ENCODE measurements at places on chromosomes 4 and X.

DNA sequence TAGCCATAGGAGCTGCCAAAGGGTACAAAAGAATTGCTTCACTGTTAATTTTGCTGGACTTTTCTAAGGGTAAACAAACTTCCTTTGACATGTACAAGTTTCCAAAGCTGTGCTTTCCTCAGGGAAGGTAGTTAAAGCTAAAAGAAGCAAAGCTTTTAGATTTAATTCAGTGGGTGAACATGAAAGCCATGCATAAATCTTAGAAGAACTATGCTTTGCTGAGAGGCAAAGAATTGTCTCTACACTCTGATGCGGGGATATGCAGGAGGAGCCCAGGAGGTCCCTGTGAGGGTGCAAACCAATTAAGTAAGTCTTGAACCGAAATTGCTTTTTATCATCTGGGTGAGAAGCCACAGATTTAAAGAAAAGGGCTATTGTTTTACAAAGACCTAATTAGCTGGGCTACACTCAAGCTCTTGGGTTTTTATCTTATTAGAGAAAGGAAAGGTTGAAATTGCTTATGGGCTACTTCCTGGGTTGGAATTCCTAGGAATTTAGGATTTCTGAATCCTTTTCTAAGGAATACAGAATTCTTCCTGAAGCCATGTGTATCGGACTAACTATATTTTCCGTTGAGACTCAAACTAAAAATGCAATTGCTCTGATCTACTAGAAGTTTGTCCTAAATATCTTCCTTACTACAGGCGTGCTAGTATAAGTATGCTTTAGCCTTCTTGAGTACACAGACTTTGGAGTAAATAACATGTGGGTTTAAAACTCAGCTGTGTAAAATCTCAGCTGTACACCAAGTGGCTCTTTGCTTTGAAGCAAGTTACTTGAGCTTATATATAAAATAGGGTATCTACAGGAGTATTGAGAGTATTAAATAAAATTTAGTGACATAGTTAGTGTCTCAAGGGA, 188.4 kb upstream of the ANK2 start:
- no peak for DNase-seq

DNA sequence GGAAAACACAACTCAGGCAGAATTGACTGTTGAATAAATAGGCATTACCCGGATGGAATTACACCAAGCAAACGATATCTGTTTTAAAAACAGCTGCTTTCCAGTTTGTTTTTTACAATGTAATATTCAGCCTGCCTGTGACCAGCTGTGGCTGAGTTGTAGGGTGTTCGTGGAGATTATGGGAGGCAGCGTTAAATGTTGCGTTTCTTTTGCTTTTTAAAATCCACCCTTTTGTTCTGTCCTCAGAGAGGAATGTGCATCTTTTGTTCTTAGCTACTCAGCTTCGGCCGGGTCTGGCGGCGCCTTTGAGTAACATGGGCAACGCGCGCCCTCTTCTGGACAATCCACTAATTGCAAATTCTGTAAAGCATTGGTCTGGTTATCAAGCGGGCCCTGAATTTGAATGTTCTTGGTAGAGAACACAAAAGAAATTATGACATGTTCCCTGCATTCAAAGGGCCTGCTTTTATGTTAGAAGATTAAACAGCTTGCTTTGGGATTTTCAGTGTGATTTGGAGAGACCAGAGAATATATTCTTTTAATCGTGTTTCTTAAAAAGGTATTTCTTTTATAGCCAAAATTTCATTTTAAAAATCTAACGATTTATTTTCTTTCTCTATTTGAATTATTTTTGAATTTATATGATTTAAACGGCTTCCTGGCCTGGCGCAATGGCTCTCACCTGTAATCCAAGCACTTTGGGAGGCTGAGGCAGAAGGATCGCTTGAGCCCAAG, 76.3 kb upstream of the TRIM2 start:
- DNase-seq = peak; percentile 88

- DNase-seq = no peak
Measured at GRCh38 chr4:155787113-155787710, 28.4 kb downstream of the GUCY1B1 start.

- peak; percentile 12 for DNase-seq
Measured at GRCh38 chrX:33379839-33380238, 168.5 kb upstream of the DMD start.

- no peak for DNase-seq
Measured at GRCh38 chr4:123600987-123601904, 204.7 kb downstream of the SPRY1 start.

DNA sequence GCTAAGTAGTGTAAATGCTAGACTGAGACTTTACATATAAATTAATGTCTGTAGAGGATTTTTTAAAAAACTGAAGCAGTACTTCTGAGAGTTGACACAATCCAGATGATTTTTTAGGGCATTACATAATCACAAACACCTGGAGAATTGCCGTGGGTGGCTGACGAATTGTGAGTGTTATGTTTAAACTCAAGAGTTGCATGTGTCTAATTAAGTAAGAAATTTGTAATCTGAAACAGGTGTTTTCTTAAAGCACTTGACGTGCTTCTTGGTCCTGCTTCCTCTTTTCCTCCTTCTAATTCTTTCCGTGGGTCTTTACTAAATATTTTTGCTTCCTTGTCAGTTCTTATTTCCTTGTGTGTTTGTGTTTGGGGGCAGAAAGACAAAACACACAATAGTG, 27.8 kb downstream of the PIR start:
- no peak for DNase-seq

- no peak for DNase-seq
Measured at GRCh38 chr4:41454423-41454822, 83.5 kb upstream of the LIMCH1 start.

DNA sequence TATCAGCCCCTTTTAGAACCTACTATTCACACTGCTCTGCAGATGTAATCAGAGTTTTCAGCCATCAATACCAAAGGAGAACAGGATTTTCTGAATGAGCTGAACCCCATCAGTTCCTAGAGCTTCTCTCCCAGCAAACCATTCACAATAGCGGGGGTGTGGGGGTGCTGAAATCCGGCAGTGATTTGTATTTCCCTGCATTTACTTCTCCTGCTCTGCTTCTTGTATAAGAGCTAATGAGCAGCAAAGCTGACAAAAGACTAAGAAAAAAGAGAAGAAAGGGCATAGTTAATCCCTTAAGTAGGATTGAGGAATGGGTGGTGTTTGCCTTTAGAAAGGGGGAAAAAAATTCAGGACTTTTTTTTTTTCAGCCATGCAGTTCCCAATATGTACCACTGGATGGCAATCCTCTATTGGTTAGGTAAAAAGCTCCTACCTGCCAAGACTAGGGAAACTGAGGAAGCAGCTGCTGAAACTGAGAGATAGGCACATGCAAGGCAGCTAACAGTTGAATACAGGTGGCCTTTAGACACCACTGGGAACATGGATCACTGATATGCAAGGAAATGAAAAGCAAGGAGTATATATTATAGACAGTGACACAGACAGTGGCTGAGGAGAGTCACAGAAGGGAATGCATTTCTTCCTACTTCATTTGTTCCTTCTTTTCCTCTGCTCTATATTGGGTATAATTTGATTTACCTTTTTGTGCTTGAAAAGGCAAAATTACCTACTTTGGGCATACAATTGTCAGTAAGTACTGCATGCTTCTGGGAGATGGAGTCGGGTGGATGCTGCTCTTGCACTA, 217.9 kb downstream of the HS6ST2 start:
- DNase-seq = no peak

GRCh38 chr4:187387739-187388138, 607.8 kb upstream of the ZFP42 start:
- DNase-seq = no peak

GRCh38 chr4:40890764-40891163, 141.0 kb downstream of the NSUN7 start:
- no peak for DNase-seq

DNA sequence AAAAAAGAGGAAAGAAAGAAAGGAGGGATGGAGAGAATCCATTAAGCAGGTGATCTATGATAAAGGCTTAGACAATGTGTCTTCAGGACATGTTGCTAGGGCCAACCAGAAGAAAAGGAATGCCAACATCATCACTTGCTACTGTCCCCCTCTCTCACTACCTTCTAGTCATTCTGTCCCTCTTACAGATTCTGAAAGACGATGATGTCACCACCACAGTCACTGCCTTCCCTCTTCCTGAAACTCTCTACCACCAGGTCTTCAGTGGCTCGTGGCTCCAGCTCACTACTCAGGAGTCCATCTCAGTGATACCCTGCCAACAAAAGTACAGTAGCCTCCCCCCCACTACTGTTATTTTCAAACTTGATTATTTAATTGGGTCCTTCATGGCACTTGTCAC, 64.0 kb downstream of the KCNIP4 start:
- DNase-seq = no peak

- DNase-seq = no peak
Measured at GRCh38 chrX:112266136-112266535, 183.6 kb upstream of the TRPC5 start.

- DNase-seq = no peak
Measured at GRCh38 chr4:77093401-77093800, 17.6 kb upstream of the CCNI start.

DNA sequence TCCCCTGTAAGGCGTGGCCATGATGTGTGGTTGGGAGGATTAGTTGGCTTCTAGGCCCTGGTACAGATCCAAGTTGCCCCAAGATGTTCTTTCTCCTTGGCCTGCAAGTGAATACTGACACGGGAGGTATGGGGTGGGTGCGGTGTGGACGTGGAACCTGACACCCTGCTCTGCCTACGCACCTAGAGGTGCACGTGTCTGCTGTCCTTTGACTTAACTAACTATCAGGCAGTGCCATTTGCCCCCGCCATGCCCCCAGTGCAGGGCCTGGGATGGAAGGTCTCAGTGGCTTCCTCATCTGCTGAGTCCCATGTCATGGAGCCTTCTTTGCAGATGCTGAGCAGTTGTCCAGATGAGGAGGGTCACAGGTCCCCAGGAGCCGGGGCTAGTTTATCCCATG, 90.8 kb downstream of the PSAPL1 start:
- no peak for DNase-seq

- no peak for DNase-seq
Measured at GRCh38 chrX:25600776-25601175, 537.4 kb upstream of the MAGEB18 start.

DNA sequence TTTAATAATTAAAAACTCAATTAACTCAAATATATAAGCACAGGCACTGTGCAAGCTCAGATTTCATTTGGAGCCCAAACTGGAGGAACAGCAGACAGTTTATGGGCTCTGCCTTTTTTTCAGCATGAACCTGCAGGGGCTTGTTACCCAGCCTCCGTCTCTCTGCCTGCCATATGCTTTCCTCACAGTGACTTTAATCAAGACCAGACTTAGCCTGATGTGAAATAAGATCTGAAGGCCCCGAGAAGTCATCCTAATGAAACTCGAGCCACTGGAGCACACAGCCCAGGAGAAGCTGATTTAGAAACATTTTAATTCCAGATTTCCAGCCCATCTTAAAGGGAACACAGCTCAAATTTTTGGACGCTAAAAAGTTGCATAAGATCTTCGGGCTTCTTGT, 55.6 kb downstream of the SPATA18 start:
- peak; percentile 58 for DNase-seq
